ENCODE measurements at places on chromosomes 11 and 22.

DNA sequence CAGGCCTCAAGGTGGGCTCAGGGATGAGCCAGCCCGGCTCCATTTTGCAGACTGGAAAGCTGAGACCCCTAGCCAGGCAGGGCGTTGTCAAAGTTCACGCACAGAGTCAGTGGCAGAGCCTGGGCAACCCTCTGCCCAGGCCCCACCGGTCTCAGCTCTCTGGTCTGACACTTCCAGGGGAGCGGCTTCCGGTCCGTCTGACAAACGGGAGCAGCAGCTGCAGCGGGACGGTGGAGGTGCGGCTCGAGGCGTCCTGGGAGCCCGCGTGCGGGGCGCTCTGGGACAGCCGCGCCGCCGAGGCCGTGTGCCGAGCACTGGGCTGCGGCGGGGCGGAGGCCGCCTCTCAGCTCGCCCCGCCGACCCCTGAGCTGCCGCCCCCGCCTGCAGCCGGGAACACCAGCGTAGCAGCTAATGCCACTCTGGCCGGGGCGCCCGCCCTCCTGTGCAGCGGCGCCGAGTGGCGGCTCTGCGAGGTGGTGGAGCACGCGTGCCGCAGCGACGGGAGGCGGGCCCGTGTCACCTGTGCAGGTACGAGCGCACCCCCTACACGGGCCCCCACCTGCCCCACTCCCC is 36.0 kb downstream of the CD6 start:
- no peak for DNase-seq

GRCh38 chr11:21323617-21324016 is 654.2 kb downstream of the NELL1 start:
- DNase-seq = no peak

- no peak for DNase-seq
Measured at GRCh38 chr11:81993755-81994154, 739.9 kb downstream of the FAM181B start.

GRCh38 chr11:118170882-118171268 is 5.6 kb downstream of the SCN2B start:
- DNase-seq = no peak

DNA sequence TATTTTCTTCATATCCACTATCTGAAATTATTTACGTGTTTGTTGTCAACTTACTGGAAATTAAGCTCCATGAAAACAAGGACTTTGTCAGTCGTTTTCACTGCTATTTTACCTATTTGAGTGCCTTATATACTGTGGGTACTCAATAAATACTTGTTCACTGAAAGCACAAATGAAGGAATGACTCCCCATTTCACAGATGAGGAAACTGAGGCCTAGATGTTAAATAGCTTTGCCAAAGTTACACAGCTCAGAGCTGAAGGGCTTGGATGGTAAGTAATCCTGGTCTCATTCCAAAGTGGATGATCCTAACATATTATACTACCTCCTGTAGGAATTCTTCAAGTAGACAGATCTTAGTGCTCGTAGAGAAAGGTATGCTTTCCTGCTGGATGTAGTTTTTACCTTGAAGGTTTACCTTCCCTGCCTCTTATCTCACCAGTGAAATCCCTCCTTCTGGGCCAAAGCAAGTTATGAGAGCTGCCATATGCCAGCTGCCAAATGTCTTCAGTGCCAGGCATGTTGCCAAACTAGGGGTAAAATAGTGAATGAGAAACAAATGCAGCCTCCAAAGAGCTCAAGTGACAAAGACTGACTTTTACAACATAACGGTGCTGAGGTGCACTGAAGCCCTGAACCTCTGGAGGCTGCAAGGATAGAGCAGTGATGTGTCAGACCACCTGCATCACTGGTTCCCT is 129.7 kb downstream of the TRIM44 start:
- DNase-seq = no peak

- peak; percentile 18 for DNase-seq
Measured at GRCh38 chr11:108221911-108222573, 396 bp downstream of the NPAT start.

DNA sequence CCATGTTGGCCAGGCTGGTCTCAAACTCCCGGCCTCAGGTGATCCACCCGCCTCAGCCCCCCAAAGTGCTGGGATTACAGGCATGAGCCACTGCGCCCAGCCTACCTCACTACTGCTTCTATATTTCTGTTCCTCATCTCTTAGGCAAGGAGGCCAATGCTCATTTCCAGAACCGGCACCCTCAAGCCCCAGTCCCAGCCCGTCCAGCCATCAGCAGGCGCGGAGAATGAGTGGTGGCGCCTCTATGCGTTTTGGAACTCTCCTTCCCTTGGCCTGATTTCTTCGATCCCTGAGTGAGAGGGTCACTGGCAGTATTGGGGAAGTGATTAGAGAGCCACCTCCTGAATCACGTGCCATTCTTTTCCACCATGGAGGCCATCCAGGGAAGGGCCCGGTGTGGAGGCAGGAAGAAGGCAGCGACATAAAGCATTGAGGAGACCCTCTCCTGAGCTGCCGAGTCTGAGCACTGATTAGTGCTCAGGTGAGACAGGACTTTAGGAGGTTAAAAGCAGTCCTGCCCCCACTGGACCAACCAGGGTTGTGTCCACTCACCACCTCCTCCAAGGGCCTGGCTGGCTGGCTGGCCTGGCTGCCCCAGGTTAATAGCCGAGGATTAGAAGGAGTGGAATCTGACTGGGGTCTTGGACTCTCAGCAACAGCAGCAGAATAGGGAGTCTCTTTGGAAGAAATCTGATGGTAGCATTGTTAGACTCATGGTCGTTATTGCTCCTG is 8.7 kb downstream of the GRIK4 start:
- DNase-seq = no peak

DNA sequence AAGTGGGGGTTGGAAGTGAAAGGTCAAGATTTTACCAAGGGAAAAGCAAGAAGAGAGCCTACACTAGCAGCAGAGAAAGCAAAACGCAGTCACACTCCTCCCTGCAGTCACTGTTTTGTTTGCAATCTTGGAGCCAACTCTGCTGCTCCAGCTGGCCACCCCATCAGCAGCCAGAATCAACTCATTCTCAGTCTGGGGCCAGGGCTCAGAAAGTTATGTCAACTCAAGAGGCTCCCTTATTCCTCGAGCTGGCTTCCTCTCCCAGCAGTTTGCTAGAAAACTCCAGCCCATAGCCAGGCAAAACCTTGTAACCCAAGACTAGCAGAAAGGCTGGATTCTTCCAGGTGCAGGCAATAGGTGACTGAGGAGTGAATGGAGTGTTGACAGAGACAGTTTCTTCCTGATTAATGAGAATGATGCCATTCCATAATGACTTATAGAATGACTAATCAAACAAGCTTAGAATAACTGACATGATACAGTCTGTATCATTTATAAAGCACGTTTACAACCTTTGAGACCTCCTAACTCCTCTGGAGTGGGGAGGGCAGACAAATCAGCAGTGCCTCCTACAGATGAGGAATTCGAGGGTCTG is 53.4 kb downstream of the P4HA3 start:
- no peak for DNase-seq

DNA sequence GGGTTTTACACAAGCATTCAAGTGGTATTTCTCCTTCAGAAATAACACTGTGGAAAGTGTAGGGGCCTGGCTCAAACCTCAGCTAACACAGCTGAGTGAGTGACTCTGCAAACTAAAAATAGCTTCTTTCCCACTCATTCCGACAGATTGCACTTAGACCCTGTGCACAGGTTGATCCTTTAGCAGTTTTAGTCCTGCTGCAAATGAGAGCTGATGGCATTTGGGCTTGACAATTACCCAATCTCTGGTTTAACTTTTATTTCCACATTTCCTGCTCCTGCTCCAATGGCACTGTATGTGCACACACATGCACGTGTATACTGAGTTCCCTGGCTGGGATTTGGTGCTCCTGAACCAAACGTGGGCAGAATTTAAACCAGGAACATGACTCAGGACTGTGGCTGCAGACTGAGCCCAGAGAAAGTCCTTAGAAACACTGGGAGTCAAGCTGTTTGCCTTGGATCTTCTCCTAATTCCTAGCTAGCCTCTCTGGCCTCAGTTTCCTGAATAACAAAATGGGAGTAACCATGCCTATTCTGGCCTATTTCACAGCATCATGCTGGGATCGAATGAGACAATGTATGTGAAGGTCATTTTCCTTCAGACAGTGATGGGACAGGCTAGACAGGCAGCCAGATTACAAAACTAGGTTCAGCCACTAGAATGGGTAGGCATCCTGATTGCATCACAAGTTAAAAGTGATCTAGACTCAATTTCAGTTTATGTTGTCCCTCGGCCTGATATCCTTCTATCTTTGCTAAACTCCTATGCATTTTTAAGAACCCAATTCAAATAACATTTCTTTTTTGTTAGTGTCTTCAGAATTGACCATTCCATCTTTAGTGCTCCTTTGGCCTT is 58.2 kb downstream of the SERGEF start:
- DNase-seq = no peak

DNA sequence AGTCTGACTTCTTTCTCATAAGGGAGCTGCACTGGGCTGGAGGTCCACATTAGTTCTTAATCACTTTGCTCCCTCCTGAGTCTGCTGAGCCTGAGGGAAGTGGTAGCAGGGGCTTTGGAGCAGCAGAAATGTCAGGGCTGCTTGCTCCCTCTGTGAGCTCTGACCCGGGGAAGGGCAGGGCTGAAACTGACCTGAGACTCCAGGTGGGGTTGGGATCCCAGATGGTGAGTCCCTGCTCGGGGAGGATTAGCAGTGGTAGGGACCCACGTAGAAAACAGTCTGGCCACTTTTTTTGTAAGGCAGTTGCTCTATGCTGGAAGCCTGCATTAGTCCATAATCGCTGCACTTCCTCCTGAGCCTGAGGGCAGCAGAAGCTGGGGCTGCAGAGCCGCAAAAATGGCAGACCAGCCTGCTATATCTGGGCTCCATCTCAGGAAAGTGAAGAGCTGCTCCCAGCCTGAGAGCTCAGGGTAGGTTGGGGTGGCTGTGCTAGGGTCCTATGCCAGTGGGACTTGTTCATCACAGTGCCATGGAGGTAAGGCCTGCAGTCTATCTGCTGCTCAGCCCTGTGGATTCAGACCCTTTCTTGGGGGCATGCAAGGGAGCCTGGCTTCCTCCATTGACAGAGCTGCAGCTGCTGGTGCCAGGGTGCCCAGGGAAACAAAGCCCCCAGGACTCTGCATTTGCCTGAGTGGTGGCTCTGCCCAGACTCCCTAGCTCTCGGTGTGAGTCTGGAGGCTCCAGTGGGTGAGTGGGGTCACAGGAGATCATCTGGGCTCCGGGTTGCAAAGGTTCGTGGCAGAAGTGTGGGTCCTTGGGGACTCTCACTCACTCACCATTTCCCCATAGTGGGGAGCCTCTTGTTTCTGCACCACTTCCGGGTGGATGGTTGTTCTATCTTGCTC is 854.3 kb downstream of the LUZP2 start:
- DNase-seq = no peak

GRCh38 chr11:134372961-134373360 is 39.1 kb downstream of the B3GAT1 start:
- DNase-seq = no peak
